ENCODE measurements at places on chromosomes 5 and 9. TPM values are rescaled to one million over a fixed set of nuclear protein-coding genes. Genes with fewer than 3 reads are reported as not detected.

Gene FAM153A
- total RNA-seq: 12.8 TPM

Gene SNCB
- not detected for total RNA-seq

Gene MEIKIN
- not detected for total RNA-seq

Gene CAVIN4
- 0.19 TPM for total RNA-seq

Gene PCDHGA11
- total RNA-seq: 0.31 TPM

Gene TNFSF15
- 1.5 TPM for total RNA-seq

DNA sequence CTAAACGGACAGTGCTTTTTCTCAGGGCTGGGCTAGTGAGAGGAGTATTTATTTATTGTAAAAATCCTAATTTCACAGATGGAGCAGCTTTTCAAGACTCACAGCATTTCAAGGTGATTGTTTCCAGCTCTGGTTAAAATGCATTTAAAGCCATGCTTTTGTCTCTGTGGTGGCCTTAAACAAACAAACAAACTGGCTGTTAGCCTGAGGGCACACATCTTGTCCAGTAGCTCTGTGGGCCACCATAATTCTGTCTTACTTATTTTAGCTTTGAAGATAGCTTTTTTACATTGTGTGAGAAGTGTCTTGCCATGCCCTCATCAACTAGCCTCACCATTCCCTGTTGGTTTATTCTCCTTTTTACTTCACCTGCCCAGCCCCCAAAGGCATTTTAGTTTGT lies 218.2 kb downstream of the PSAT1 start:
- DNase-seq: no peak

- peak; percentile 87 for DNase-seq
Observed at GRCh38 chr9:132241840-132242620, 80.2 kb downstream of the NTNG2 start.

DNA sequence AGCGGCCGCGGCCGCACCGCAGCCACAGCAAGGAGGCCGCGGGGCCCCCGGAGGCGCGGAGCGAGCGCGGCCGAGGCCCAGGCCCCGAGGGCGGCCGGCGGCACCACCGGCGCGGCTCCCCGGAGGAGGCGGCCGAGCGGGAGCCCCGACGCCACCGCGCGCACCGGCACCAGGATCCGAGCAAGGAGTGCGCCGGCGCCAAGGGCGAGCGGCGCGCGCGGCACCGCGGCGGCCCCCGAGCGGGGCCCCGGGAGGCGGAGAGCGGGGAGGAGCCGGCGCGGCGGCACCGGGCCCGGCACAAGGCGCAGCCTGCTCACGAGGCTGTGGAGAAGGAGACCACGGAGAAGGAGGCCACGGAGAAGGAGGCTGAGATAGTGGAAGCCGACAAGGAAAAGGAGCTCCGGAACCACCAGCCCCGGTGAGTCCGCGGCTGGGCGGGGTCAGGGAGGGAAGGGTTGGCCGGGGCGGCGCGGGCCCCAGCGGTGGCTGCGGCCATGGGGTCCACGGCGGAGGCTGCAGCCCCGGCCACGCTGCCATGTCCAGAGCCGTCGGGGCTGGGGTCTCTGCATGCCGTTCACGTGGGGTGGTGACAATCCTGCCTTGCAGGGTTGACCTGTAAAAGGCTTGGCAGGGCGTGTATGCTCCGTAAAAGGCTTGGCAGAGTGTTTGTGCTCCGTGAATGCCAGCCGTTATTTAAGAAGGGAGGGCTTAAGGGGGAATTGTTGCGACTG lies 146.0 kb downstream of the CACNA1B start:
- DNase-seq: no peak

- no peak for DNase-seq
Observed at GRCh38 chr5:31100781-31101310, 92.6 kb upstream of the CDH6 start.

- DNase-seq: peak; percentile 32
Observed at GRCh38 chr5:96904054-96904931, 28.0 kb downstream of the ERAP2 start.

- no peak for DNase-seq
Observed at GRCh38 chr9:86821006-86821845, 126.1 kb downstream of the GAS1 start.

- no peak for DNase-seq
Observed at GRCh38 chr9:89658401-89658800, 53.6 kb downstream of the GADD45G start.
